ENCODE measurements at places on chromosomes 4 and X.

DNA sequence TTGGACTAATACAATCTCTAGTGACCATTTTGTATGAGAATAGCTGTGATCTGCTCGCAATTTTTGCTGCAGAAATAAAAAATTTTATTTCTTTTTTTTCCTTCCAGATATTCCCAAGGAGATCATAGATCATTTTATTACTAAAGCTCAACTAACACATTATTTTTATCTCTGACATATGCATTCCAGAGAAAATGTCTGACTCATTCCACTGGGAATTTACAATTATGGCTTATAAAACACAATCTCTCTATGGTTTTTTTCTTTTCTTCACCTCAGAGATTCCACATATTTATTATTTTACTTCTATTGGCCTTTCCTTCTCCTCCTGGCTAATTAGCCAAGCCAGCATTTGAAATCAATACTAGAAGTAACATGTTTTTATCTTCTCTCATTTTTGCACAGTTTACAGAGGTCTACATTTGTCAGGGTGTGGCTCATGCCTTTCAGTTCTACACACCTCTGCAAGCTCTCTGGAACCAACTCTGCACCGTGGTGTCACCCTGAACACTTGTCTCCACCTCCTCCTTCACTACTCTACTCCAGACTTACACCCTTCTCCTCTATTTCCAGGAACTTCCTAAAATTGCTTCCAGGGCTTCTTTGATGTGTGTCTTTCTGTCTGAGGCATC lies 59.8 kb upstream of the GPM6A start:
- DNase-seq, result no peak

DNA sequence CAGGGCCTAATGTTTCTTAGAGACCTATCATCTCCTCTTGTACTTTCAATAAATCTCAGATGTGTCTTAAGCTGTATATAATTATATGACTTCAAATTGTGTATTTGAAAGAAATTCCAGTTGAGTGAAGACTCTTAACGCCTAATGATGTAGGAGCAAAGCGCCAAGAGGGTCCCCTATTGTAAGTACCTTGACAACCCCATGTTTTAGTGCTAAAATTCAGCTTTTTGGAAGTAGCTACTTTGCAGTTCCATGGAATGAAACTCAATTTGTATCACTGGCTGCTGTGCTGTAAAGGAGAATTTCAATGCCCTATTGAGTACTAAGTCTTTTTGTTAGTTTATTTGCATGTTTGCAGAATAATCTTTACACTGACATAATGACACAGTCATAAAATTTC lies 1826.6 kb upstream of the AGA start:
- no peak for DNase-seq

DNA sequence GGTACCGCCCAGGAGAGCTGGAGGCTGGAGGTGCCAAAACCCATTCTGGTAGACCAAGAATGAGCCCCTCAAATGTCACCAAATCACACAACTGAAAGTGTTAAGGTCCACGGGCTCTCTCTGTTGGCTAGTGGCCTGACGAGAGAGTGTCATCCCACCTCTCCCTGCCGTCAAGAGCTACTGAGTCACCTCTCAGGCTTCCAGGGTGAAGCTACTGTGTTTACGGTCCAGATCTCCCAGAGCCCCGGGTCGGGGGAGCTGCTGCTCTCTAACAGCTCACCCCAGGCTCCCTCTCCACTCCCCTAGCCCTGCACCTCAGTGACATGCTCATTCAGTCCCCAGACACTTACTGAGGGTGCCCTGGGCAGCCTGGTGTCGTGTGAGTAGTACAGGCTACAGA lies 59.2 kb downstream of the ADGRG2 start:
- DNase-seq, result no peak

DNA sequence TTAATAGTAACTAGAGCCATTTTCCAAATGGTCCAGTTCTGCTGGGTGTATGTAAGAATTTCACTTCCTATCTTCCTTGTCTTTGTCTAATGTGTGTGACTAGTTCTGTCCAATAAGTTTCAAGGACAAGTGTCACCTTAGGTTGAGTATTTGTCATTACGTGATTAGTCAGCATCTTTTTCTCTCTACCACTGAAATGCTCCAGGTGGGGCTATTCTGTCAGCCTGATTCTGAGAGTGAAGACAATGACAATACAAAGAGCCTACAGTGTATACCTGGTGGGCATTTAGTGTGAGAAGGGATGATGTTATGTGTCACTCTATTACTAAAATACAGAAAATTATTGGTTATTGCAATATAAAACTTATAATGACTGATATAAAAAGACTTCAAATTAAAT lies 876.3 kb downstream of the C4orf33 start:
- no peak for DNase-seq

DNA sequence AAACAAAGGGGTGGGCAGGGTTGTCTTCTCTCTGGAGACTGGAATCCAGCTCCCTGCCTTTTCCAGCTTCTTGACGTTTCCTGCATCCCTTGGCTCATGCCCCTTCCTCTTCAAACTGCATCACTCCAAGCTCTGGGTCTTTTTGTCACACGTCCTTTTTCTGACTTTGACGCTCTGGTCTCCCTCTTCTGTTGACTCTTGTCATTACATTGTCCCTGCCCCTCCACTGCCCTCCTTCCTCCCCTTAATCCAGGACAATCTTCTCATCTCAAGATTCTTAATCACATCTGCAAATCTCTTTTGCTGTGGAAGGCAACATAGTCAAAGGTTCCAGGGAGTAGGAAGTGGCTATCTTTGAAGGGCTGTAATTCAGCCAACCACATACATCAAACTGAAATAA lies 178.3 kb downstream of the TMA16 start:
- no peak for DNase-seq

GRCh38 chr4:1090036-1090435 lies 23.3 kb downstream of the RNF212 start:
- DNase-seq, result no peak

- DNase-seq, result no peak
Observed at GRCh38 chr4:35918491-35918977, 325.8 kb downstream of the ARAP2 start.
